ENCODE measurements at places on chromosomes 2 and 18. TPM values are rescaled to one million over a fixed set of nuclear protein-coding genes. Genes with fewer than 3 reads are reported as not detected.
A peak's percentile ranks its signal among the peaks of the same experiment; 100 is the strongest.

ACTR1B gene
- 51.0 TPM for total RNA-seq

SCTR gene
- not detected for total RNA-seq

DNA sequence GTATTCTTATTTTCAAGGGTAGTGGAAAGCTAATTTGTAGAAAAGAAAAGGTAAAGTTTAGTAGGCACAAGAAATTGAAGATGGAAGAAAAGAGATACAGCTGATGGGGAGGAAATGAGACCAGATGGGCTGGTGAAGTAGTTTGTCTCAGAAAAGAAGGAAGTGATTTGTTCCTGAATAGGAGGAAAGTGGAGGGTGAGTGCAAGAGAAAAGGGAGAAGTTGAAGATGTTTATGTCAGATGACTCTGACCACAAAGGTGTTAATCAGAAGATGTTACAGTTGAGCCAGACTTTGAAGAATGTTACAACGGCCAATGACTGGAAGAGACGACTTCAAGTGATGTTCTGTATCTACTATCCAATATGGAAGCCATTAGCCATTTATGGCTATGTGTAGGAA lies 21.2 kb downstream of the ZSCAN30 start:
- no peak overlapping the region for H3K4me3 ChIP-seq
- no peaks in the 10 kb centered on the region for H3K27me3 ChIP-seq
- no peak overlapping the region for H3K27ac ChIP-seq
- no peaks in the 10 kb centered on the region for H3K4me1 ChIP-seq
- peaks cover 25% of the 10 kb centered on the region for H3K36me3 ChIP-seq

GRCh38 chr18:54679318-54680149 lies 88.5 kb downstream of the DYNAP start:
- H3K27ac ChIP-seq, result no peak overlapping the region
- H3K4me1 ChIP-seq, result peaks cover 6% of the 10 kb centered on the region
- H3K36me3 ChIP-seq, result no peaks in the 10 kb centered on the region
- no peak overlapping the region for H3K4me3 ChIP-seq
- H3K27me3 ChIP-seq, result peaks cover 3% of the 10 kb centered on the region

- peaks cover 48% of the 10 kb centered on the region for H3K4me1 ChIP-seq
- DNase-seq, result no peak
- no peaks in the 10 kb centered on the region for H3K36me3 ChIP-seq
- no peak overlapping the region for H3K4me3 ChIP-seq
- no peaks in the 10 kb centered on the region for H3K27me3 ChIP-seq
Observed at GRCh38 chr2:143521396-143521795, 392.2 kb downstream of the ARHGAP15 start.

- no peak for DNase-seq
- H3K4me3 ChIP-seq, result no peak overlapping the region
- peak overlapping the region; percentile 42 for H3K27ac ChIP-seq
Observed at GRCh38 chr18:9055626-9056025, 46.9 kb upstream of the NDUFV2 start.
